ENCODE measurements at places on chromosomes 11 and 22.

DNA sequence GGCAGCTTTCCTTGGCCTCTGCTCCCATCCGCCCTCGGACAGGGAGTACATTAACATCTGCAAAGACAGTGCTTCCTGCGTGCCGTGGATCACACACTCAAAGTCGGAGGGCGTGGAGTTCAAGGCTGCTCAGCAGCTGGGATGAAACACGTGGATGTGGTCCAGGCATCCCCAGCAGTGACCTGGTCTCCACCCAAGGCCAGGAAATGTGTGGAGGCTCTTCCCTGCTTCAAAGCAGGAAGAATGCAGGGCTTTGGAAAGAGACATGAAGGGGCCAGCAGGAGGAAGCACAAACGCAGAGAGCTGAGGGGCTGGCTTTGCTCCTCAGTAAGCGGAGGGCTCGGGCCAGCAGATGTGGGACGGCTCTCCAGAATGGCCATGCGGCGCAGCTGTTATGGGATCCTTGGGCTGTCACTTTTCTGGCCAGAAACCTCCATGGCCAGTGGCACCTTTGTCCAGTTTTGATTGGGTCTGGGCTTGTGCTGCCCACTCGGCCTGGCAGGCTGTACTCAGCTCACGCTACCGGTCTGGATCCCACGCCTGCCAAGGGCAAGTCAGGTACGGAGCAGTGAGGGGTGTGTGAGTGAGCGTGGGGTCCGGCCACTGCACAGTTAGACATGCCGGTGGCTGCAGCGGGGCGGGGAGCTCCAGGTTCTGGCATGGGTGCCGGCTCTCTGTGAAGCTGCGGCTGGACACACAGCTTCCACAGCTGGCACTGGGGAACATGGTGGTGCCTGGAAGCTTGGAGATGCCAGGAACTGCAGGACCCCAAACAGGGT lies 438.0 kb downstream of the TBC1D22A start:
- DNase-seq, result no peak

DNA sequence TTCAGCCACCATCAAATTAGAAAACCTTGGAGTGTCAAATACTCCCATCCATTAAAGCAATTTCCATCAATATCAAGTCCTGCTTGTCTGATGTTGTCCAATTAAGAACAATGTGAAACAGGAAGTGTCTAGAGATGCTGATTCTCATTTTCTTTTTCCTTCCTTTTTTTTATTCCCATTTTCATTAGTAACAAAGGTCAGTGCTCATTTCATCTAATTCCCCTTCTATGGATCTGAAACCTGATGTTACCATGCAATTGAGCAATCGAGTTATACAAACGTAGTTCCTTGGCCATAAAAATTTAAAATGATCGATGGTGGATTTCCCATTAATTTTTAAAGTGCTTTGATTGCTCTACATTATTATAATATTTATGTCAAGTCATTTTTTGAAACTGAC lies 330.6 kb upstream of the ZC3H12C start:
- DNase-seq, result no peak

- DNase-seq, result no peak
Measured at GRCh38 chr11:60852982-60853950, 2.5 kb downstream of the PTGDR2 start.

DNA sequence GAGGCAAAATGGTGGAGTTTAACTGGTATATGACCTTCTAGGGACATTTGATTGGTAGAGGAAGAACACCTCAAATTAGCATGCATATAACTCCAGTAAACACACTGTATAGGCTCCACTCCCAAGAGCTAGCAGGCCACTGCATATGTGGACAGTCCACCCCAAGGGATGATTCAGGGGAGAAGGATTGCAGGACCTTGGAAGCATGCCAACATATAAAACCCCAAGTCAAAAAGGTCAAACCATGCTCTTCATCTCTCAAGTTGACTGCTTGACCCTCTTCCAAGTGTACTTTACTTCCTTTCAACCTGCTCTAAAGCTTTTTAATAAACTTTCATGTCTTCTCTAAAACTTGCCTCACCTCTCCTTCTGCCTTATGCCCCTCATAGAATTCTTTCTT lies 459.9 kb upstream of the CCDC179 start:
- DNase-seq, result no peak

DNA sequence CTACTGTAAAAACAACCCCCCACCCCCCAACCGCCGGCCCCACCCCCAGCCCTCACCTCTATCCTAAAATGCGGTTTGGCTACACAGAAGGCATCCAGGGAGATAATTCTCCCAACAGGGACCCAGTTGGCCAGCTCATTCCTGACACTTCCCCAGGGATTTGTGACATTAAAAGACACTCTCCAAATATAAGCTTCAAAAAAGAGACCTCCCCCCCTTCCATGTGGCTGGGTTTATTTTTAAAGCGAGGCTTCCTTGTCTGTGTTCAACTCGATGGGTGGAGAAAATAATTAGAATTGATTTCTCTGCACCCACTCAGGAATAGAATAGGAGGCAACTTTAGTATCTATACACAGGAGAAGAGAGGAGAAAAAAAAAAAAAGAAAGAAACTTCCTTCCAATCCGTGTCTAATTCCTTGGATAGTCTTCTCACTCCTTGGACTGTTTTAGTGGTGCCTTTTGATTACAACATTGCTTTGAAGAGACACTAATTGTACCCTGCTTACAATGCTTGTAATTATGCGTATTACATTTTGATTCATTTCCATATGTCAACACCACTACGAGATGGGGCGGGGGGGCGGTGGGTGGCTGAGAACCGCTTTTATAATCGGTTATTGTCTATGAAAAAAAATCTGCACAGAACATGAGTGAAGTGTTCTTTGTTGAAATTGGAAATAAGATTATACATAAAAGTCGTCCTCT lies 500.4 kb downstream of the MIAT start:
- DNase-seq, result no peak

- DNase-seq, result no peak
Measured at GRCh38 chr11:123885570-123885969, at the start of gene TMEM225. Gene TMEM225 (minus strand): TSS chr11:123885670. CDS start chr11:123885425, 245 bp downstream.

- DNase-seq, result no peak
Measured at GRCh38 chr11:13040969-13041561, 31.9 kb downstream of the RASSF10 start.

DNA sequence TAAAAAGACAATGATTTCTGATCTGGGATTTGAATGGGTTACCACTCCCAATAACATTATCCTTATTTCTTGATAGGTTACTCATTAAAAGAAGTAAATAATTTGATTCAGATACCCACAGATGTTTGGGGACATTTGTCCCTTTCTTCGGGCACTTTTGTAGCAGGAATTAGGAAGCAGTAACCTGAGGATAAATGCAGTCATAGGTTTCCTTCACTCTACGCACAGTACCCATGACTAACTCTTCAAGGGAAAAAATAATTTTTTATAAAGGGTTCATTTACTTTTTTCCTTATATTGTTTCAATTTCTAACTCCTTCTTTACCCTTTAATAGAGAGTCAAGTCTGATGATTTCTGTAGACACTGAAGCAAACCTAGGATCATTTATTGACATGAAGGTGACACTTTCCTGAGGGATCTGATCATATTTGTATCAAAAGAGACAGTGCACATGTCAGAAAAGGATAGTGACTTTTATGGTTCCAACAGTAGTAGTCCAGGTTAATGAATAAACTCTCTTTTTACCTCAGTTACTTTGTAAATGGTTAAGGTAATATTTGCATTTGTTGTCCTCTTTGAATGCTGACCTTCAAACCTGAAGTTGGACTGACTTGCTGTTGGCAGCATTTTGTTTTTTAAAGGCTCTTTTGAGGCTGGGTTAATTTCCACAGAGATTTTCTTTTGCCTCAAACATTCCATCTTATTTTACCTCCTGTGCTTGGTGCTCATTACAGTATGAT lies 1072.0 kb downstream of the LRRC4C start:
- no peak for DNase-seq

DNA sequence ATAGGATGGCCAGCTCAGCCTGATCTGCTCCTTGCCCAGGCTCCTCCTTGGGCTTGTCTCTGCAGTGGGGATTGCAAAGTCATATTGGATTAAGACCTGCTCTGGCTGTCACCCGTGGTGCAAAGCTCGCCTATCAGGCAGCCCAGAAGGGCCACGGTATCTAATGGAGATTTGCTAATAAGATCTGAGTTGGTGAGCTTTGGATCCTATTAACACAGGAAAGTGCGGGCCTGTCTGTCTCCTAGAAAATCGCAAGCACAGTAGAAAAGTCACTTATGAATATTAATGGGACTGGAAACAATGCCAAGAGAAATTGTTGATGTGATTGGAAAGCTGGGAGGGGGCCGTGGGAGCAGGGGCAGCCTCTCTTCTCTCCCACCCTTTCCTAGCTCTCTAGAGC lies 72.8 kb downstream of the CHST1 start:
- no peak for DNase-seq

DNA sequence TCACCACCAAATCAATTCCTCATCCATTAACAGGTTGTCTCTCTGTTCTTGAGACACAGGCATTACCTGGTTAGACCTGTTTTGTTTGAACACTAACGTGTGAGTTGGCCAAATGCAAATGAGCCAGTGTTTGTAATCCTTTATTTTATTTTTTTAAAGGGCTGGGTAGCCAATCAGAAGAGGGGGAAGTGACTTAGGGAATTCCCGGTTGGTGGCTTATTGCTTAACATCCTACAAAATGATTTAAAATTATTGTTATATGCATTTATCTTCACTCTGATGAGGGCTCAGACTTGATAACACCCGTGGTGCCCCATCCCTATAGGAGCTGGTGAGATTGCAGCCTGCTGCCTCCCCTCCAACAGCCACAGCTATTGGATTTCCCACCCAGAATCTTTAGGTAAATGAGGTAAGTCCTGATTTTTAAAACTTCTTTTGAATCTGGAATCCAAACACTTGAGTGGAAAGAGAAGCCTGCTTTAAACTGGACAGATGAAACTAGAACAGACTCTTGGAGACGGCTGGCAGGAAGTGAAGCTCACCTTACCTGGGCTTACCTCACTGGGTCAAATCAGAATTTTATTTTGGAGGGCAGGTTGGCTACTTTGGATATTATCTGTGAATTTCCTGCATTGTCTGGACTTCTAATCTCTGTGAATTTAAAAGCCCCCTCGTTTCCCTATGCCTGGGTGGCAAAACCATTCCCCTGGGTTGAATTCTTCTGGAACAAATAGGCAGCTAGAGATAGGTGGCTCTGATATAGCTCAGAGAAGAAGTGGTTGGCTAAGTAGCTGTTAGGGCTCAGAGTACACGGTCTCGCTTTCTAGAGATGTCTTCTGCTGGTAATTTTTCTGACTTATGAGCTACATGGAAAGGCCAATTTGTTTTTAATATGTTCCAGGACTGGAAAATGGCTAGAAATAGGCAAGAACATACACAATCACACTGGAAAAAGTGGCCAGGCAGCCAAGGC lies at the start of gene EHF:
Gene EHF, plus strand, starts transcription at position 274 of the 973 bp plus-strand sequence. CDS start 21,538 bp downstream, outside the sequence.
- no peak for DNase-seq

DNA sequence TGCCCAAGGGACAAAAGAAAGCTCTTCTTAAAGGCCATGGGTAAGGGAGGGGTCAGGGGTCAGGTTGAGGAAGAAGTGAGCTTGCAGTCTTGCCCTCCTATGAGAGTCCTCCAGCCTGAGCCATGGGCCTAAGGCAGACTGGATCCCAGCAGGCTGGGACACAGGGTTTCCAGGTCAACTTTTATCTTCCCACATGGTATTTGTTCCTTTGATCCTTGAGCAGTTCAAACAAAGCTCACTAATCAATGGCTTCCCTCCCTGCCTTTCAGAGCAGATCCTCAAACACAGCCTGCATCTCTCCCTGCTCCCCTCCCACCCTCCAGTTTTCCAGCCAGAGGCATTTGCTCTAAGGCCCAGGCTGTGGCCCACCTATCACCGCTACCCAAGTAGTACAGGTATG lies 589.3 kb downstream of the INSC start:
- no peak for DNase-seq

GRCh38 chr11:48013269-48013901 lies 33.0 kb downstream of the PTPRJ start:
- no peak for DNase-seq

- DNase-seq, result no peak
Measured at GRCh38 chr11:130940706-130941105, 24.4 kb upstream of the SNX19 start.

DNA sequence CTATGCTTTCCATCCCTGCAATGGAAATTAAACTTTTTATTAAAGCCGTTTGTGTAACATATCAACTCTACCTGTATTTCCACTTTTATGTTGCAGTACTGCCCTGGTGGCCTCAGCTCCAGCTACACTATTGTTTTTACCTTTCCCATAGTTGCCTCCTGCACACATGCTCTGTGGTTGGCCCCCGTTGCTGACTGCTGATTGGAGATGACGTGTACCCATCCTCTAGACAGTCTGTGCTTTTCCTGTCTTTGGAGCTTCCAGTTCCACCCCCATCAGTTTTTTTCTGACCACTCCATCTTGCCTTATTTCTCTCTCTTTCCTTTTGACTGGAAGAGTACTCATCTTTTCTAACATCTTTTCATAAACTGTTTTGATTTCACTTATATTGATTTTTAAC lies 123.8 kb downstream of the TEAD1 start:
- no peak for DNase-seq

DNA sequence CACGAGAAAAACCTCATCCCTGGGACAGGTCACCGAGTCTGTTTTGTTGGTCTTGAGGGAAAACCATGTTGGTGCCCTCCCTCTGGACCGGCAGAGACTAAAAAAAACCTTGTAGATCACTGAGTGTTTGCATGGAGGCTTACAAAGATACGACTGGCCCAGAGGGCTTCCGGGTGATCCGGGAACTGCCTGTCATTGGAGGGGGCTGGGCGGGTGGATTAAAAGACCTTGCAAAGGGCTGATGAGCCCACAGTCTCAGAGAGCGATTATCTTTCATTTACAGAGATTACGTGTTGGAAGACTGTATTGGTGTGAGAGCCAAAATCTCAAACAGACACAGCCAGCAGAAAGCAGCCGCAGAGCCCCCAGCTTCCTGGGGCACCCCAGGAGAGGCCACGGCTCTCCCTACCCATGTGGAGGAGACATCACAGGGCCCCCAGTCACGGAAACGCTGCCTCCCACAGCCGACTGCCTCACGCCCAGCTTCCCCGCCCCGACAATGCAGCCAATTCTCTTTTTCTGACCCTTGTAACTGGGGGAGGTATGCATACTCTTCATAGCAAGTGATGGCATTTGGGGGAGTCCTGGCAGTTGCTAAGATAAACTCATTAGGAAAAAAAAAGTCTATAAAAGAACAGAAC lies 426.4 kb downstream of the CTTN start:
- DNase-seq, result no peak

- DNase-seq, result no peak
Measured at GRCh38 chr11:45285250-45285828, 802 bp downstream of the SYT13 start.

DNA sequence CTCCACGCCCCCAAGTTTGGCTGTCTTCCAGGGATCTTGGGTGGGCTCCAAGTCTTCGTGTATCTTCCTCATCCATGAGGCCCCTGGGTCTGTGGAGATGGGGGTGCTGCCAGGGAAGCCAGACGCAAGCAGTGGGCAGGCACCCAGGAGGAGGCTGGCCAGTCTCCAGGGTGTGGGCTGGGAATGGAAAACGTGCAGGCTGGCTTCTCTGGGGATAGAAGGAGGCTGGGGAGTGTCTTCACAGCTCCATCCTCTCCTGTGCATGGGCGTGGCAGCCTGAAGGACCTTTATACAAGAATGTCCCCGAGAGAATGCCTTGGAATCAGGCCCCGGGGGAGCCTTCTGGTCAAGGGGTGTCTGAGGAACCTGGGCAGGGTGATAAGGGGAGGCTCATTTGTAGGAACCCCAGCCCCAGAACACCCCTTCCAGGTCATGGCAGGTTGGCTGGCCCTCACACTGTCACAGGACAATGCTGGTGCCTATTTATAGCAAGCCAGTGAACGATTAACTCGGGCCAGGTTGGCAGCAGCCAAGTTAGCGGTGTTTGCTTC lies 14.0 kb downstream of the SGSM1 start:
- DNase-seq, result no peak

GRCh38 chr11:64787526-64788320 lies 9.4 kb upstream of the SF1 start:
- peak; percentile 45 for DNase-seq

GRCh38 chr11:123624974-123625373 lies 29.4 kb downstream of the SCN3B start:
- no peak for DNase-seq
